ENCODE measurements at places on chromosomes 11 and 22.

DNA sequence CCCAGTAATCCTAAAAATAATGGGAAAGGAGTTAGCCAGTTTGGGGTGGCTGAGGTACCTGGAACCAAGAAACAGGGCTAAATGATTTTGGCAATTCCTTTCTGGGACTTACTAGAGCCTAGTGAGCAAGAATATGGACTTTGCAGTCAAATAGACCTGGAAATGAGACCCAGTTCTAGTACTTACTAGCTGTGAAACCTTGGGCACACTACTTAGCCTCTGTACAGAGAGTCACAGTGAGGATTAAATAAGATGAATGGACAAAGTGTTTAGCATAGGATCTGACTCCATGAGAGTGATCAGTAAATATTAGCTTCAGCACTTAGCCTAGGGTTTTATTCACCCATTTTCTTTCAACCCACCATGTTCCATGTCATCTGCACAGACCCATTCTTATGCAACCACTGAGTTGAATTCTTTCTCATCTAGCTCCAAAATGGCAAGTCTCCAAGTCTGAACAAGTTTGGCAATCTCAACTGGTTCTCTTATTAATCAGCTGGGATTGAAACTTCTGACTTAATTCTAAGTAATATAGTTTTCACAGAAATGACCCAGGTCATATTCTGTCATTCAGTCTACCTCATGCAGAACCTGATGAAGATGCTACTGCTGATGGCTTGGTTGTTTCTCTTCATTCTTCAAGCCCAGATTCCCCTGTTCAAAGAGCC is 15.0 kb upstream of the SORL1 start:
- no peak for DNase-seq

DNA sequence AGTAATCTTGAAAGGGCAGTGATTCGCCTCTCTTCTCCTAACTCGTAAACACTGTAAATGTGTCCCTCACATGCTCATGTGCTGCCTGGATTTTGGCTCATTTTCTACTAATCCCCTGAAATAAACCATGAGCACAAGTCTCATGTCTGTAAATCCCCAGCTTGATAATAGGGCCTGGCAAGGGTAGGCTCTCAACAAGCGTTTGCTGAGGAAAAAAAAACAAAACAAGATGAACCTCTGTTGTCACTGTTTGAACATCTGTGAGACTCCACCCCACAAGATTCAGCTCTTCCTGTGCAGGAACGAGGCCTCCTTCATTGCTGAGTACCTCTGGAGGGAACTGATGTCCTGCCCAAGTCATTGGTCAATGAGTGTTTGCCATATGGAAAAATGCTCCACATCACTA is 4.5 kb upstream of the CYB5R2 start:
- DNase-seq, result no peak

GRCh38 chr11:121958971-121959325 is 157.1 kb downstream of the BLID start:
- no peak for DNase-seq

DNA sequence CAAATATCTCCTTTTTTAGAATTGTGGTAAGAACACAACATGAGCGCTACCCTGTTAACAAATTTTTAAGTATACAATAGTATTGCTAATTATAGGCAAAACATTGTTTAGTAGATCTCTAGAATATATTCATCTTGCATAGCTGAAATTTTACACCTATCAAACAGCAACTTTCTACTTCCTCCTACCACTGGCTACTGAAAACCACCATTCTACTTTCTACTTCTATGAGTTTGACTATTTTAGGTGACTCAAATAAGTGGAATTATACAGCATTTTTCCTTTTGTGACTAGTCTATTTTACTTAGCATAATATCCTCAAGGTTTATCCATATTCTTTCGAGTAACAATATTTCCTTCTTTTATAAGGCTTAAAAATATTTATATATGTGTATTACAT is 128.4 kb downstream of the FAM76B start:
- no peak for DNase-seq

GRCh38 chr11:2934611-2935239 is 5.5 kb upstream of the PHLDA2 start:
- DNase-seq, result no peak

DNA sequence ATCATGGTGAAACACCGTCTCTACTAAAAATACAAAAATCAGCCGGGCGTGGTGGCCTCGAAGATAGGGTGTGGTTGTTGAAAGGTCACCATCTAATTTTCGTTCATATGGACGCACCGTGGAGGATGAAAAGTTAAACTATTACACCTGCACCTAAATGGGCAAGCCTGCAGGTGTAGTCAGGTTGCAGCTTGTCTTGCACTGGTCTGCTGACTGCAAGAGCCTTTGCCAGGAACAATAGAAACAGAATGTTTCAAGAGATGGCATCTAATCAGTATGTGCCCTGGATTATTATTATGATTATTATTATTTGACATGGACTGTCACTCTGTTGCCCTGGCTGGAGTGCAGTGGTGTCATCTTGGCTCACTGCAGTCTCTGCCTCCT is 908 bp downstream of the NADSYN1 start:
- no peak for DNase-seq

GRCh38 chr11:61539831-61540357 is 31.3 kb downstream of the LRRC10B start:
- no peak for DNase-seq

DNA sequence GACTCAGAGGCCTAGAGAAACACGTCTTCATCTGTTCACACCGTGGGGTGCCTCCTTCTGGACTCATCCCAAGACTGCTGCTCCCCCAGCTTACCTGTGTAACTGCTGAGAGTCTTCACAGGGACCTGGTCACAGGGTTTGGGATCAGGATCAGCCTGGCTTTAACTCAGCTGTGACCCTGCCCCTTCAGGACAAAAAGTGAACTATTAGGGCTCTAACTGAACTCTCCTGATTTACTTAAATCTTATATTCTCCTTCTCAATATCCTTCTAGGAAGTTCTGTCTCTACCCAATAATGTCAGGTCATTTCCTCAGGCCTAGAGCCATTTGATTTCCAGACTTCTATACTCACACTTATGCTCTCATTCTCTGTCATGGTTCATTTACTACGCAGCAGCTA is 108.4 kb downstream of the ZNF280B start:
- no peak for DNase-seq

GRCh38 chr11:117986981-117987574 is 884 bp downstream of the IL10RA start:
- no peak for DNase-seq

GRCh38 chr11:126452241-126453101 is 97.0 kb downstream of the ST3GAL4 start:
- DNase-seq, result no peak

DNA sequence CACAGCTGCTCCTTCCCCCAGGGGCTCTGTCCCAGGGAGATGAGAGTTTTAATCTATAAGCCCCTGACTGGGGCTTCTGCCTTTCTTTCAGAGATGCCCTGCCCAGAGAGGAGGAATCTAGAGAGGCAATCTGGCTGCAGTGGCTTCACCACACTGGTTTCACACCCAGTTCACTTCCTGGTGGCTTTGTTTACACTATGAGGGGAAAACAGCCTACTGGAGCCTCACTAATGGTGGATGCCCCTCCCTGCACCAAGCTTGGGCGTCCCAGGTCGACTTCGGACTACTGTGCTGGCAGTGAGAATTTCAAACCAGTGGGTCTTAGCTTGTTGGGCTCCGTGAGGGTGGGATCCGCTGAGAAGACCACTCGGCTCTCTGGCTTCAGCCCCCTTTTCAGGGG is 21.5 kb upstream of the MMP1 start:
- DNase-seq, result no peak

GRCh38 chr11:79440571-79441460 is at the start of gene TENM4:
TSS of gene TENM4 (minus strand) at chr11:79441030. CDS start at chr11:79069944, 371,086 bp downstream.
- peak; percentile 28 for DNase-seq

- no peak for DNase-seq
Measured at GRCh38 chr11:77191429-77191822, 63.4 kb downstream of the MYO7A start.

DNA sequence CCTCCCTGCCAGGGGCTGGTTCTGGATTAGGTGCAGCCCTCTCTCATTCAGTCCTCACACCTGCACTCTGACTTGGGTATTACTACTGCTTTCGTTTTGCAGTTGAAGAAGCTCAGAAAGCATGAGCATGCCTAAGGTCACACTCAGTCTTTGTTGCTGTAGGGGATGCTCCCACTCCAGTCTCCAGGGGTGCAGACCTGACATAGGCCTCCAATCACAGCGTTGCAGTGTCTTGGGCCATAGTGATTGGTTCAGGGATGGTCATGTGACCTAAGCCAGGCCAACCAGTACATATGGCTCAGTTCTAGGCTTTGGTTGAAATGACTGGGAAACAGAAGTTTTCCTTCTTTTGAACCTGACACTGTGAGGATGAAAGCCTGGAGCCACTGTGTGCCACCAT is 61.7 kb downstream of the FBXO7 start:
- DNase-seq, result no peak

DNA sequence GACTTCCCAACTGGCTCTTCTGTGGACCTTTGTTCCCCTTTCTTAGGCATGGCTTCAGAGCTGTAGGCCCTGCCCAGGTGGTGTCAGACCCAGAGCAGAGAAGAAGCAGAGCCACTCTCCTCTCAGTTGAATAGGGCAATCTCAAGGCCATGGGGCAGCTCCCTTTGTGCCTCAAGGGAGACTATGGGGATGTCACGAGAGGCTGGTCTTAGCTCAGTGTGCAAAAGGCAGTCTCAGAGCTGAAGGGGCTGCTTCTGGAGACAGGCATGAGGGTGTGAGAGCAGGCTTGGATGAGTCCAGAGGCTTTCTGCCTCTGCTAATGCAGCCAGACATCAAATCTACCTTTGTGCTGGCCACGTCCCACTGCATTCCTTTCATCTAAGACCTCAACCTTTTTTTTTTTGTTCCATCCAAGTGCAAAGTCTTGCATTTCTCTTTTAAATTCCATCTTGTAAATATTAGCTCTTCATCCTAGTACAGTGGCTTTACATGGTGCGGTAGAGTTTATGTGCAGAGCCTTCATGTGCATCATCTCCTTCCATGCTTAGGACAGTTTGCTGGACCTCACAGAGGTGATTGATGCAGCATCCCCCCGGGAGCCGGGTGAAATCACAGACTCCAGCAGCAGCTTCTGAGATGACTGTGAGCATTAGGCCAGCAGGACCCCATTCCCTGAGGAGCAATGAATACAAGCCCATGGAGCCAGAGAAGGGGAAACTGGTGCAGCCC is 34.2 kb upstream of the FCHSD2 start:
- DNase-seq, result no peak

DNA sequence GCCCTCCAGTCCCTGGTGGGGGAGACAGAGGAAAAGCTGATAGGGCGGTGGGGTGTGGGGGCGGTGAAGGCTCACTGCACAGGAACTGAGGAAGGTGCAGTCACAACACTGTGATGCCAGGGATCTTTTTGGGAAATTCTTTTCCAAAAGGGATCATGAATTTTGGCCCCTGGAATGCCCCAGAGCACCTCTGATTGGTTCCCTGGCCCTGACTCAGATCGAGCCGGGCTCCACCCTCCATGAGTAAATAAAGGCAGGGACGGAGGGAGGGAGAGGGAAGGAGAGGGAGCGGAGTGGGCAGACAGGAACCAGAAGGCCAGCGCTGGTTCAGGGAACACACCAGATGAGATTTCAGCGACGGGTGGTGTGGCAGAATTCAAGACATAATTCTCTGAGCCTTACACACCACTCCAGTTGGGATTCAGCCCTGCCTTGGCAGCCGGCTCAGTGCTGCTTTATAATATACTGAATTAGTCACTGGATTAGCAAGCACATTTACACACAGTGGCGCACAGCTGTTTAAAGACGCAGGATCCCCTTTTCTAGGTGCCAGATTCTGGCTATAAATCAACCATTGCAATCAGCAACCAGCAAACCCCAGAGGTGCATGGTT is 80.3 kb downstream of the ETS1 start:
- peak; percentile 69 for DNase-seq

- no peak for DNase-seq
Measured at GRCh38 chr11:73040046-73040445, 102.1 kb downstream of the FCHSD2 start.

GRCh38 chr11:125933030-125933813 is 12.6 kb upstream of the VSIG10L2 start:
- DNase-seq, result no peak

DNA sequence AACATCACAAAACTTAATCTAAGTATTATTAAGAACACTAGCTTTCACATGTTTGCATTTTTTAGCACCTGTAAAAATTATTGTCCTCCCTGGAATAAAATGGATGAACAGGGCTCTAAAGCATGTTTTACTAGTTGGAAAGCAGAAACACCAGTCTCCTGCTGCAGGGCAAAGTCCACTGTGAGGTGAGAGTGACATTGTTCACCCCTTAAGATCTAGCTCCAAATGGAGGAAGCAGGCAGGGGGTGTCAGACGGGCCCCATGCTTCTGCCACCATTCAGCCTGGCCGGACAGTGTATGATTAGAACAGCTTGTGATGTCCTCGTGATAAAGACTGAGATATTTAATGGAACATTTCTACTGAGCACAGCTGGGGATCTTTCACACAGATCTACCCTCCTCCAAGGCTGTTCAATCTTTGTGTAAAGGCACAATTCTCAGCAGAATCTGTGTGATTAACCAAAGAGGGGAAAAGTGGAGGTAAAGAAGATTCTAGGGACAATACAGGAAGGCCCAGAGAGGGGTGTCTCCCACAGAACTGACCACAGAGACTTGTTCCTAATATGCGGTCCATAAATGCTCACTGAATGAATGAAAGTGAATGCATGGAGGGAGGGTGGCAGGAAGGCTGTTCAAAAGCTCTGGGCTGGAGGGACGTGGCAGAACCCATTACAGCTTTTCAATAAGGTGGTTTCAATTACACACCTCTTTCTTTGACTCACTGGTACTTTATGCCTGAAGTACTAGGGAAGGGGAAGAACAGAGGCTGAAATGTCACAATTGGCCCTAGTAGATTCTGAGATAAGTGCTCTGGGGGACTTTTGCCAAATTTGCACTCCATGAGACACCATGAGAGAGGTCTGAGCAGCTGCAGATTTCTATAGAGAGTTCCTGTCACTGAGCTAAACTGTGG is 239.1 kb upstream of the ARHGAP20 start:
- no peak for DNase-seq

GRCh38 chr11:67301951-67302516 is 1.3 kb upstream of the SSH3 start:
- DNase-seq, result peak; percentile 74

DNA sequence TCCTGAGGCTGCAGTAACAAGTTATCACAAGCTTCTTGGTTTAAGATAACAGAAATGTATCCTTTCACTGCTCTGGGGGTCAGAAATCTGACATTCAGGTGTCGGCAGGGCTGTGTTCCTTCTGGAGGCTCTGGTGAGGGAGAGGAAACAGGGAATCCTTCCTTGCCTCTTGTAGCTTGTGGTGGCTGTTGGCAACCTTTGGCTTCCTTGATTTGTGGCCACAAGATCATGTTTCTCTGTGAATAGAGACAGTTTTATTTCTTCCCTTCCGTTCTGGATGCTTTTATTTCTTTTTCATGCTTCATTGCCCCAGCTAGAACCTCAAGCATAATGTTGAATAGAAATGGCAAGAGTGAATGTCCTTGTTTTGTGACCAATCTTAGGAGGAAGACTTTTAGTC is 44.0 kb downstream of the MPPED1 start:
- DNase-seq, result no peak

Data from right lobe of liver (tissue), 6 donors.